ENCODE measurements at places on chromosomes 12 and 14. TPM values are rescaled to one million over a fixed set of nuclear protein-coding genes. Genes with fewer than 3 reads are reported as not detected.

DNA sequence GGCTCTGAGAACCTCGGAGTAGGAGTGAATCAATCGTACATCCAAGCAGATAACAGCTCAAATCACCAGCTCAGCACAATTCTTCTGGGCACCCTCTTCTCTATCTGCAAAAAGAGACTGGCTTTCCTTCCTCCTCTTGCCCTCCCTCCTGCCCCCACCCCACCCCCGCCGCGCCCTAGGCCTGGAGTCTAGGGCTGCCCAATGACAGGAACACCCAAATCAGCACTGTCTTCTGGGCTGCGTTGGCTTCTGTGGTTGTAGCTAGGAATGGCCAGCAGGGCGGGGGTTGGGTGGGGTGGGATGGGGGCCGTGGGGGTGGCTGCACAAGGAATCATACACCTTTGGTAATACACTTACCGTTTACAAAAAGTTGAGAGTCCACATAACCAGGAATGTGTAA is 28.0 kb upstream of the TMCC3 start:
- DNase-seq, result no peak
- H3K4me1 ChIP-seq, result no peaks in the 10 kb centered on the region
- H3K27ac ChIP-seq, result no peak overlapping the region
- no peaks in the 10 kb centered on the region for H3K36me3 ChIP-seq

GARIN6 gene
- total RNA-seq, result not detected

- H3K36me3 ChIP-seq, result no peaks in the 10 kb centered on the region
- peak overlapping the region; percentile 69 for H3K27ac ChIP-seq
- no peaks in the 10 kb centered on the region for H3K27me3 ChIP-seq
- H3K4me3 ChIP-seq, result no peak overlapping the region
- DNase-seq, result no peak
Measured at GRCh38 chr12:75660107-75660530, 148.7 kb upstream of the KRR1 start.

- DNase-seq, result no peak
- H3K27ac ChIP-seq, result no peak overlapping the region
- no peaks in the 10 kb centered on the region for H3K36me3 ChIP-seq
- H3K4me1 ChIP-seq, result no peaks in the 10 kb centered on the region
- H3K4me3 ChIP-seq, result no peak overlapping the region
Measured at GRCh38 chr12:80745851-80746505, 29.3 kb downstream of the MYF5 start.

- no peaks in the 10 kb centered on the region for H3K4me1 ChIP-seq
- no peak overlapping the region for H3K27ac ChIP-seq
- no peaks in the 10 kb centered on the region for H3K36me3 ChIP-seq
- H3K4me3 ChIP-seq, result no peak overlapping the region
- DNase-seq, result no peak
Measured at GRCh38 chr12:81005606-81006005, 67.9 kb upstream of the LIN7A start.

DNA sequence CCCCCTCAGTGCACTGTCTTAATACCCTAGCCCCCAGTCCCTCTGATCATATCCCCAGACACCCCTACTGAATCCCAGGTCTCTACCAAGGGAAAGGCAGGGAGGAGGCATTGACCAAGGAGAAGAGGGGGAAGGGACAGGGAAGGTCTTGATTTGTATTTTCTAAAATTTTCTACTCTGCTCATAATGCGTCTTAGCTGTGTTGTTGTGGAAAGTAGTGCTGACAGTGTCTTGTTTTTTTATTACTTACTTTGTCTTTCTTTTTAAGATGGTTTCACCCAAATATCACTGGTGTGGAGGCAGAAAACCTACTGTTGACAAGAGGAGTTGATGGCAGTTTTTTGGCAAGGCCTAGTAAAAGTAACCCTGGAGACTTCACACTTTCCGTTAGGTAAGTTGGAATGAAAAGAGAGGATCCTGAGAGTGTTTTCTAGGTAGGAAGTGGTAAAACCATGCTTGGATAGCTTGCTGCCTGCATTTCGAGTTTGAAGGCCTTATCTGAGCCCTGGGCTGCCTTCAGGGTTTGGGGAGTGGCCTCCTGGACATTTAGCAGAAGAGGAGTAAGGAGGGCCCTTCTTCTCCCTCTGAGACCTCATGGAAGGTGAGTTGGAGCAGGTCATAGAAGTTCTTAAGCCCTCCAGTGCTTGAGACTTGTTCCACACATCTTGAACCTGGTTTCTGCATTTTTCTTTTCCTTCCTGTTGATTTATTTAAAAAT is 27.4 kb downstream of the PTPN11 start:
- H3K36me3 ChIP-seq, result peaks cover 22% of the 10 kb centered on the region
- DNase-seq, result no peak
- no peak overlapping the region for H3K4me3 ChIP-seq

- H3K36me3 ChIP-seq, result no peaks in the 10 kb centered on the region
- H3K4me3 ChIP-seq, result no peak overlapping the region
- H3K4me1 ChIP-seq, result peaks cover 16% of the 10 kb centered on the region
- no peak overlapping the region for H3K27ac ChIP-seq
- H3K27me3 ChIP-seq, result no peaks in the 10 kb centered on the region
Measured at GRCh38 chr12:95130096-95130495, 56.7 kb upstream of the NR2C1 start.

GYS2 gene
- not detected for total RNA-seq

DNA sequence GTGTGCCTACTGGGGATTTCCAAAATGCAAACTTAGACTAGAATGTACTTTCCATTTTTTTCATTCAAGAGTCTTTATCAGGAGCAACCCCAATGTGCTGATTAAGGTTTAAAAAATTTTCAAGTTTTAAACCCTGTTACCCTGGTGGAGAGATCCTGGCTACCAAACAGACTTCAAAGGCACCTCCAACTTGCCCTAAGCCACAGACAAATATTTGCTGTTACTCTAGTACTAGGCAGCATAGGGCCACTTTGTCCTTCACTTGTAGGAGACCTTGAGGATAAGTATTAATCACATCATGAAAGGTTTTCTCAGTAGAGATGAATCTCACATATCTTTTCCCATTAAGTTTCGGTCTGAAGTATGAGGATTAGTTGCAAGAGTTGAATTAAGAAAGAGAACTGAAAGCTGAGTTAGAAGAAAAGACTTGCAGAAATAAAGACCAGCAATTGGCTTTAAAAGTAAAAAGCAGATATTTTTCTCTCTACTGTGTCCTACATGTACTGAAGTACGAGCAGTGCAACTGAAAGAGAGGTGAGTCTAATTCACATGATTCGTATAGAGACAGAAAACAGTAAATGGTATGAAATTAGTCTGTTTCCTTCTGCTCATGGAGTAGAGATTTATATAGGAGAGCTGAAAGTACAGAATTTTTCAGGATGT is 28.3 kb downstream of the NTN4 start:
- H3K4me1 ChIP-seq, result peaks cover 31% of the 10 kb centered on the region
- H3K27me3 ChIP-seq, result no peaks in the 10 kb centered on the region
- no peak overlapping the region for H3K27ac ChIP-seq
- H3K36me3 ChIP-seq, result peaks cover 15% of the 10 kb centered on the region
- H3K4me3 ChIP-seq, result no peak overlapping the region
- DNase-seq, result no peak

- H3K4me1 ChIP-seq, result peaks cover 55% of the 10 kb centered on the region
- no peaks in the 10 kb centered on the region for H3K36me3 ChIP-seq
- DNase-seq, result no peak
- peak overlapping the region; percentile 92 for H3K27ac ChIP-seq
- no peaks in the 10 kb centered on the region for H3K27me3 ChIP-seq
- no peak overlapping the region for H3K4me3 ChIP-seq
Measured at GRCh38 chr14:89424241-89424640, 7.2 kb upstream of the FOXN3 start.

GRCh38 chr14:34233619-34234018 is 228.4 kb downstream of the SPTSSA start:
- H3K4me3 ChIP-seq, result no peak overlapping the region
- no peak overlapping the region for H3K27ac ChIP-seq
- no peaks in the 10 kb centered on the region for H3K36me3 ChIP-seq
- peaks cover 13% of the 10 kb centered on the region for H3K4me1 ChIP-seq

PPM1H gene
- total RNA-seq, result 9.6 TPM

ACOT6 gene
- not detected for total RNA-seq

GRCh38 chr12:93943780-93944179 is 204.6 kb upstream of the PLXNC1 start:
- no peaks in the 10 kb centered on the region for H3K4me1 ChIP-seq
- no peaks in the 10 kb centered on the region for H3K36me3 ChIP-seq
- H3K27ac ChIP-seq, result no peak overlapping the region
- no peak overlapping the region for H3K4me3 ChIP-seq
- H3K27me3 ChIP-seq, result no peaks in the 10 kb centered on the region

DNA sequence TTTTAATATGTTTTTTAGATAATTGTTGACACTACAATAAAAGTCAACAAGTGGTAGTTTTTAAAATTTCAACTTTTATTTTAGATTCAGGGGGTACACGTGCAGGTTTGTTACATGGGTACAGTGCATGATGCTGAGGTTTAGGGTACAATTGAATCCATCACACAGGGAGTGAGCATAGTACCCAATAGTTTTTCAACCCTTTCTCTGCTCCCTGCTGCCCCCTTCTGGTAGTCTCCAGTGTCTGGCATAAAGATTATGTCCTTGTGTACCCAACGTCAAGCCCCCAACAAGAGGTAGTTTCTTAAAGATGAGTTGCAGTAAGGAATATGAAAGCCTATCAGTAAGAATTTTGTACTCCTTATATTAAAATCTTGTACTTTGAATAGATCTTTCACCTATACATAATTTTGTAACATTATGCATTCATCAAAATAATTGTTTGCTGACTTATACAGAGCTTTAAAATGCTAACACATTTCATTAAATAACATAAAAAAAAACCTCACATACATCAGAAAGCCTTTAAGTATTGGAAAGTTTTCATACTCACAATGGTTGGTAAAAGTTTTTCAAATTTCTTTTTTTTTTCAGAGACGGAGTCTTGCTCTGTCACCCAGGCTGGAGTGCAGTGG is 5.4 kb upstream of the RALGAPA1 start:
- H3K4me3 ChIP-seq, result no peak overlapping the region
- no peaks in the 10 kb centered on the region for H3K36me3 ChIP-seq
- H3K4me1 ChIP-seq, result peaks cover 8% of the 10 kb centered on the region
- no peaks in the 10 kb centered on the region for H3K27me3 ChIP-seq

IL31 gene
- not detected for total RNA-seq

FAIM2 gene
- total RNA-seq, result not detected

GRCh38 chr12:12741660-12742059 is 24.5 kb downstream of the CDKN1B start:
- H3K36me3 ChIP-seq, result peaks cover 22% of the 10 kb centered on the region
- no peaks in the 10 kb centered on the region for H3K27me3 ChIP-seq
- peaks cover 14% of the 10 kb centered on the region for H3K4me1 ChIP-seq
- no peak for DNase-seq

DNA sequence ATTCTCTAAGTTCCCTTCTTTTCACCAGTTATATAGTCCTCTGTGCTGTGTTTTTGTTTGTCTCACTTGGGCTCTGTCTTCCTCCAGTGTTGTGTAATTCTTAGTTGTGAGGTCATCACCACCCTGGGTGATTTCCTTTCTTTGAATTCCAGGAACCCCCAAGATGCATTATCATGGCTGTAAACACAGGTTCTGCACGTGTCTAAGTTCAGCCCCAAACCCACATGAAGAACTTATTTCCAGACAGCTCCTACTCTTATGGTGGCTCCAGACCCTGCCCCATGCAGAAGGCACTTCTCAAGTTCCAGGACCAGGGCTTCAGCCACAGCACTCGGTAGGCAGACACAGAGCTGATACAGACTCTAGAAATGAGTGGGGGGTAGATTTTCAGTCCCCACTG is 560.5 kb downstream of the BCL11B start:
- H3K4me1 ChIP-seq, result 0 out of 2 replicates have a peak, but pooled peaks cover 3% of the 10 kb centered on the region
- H3K27ac ChIP-seq, result no peak overlapping the region
- H3K27me3 ChIP-seq, result no peaks in the 10 kb centered on the region
- DNase-seq, result no peak
- H3K4me3 ChIP-seq, result no peak overlapping the region
- no peaks in the 10 kb centered on the region for H3K36me3 ChIP-seq

DNA sequence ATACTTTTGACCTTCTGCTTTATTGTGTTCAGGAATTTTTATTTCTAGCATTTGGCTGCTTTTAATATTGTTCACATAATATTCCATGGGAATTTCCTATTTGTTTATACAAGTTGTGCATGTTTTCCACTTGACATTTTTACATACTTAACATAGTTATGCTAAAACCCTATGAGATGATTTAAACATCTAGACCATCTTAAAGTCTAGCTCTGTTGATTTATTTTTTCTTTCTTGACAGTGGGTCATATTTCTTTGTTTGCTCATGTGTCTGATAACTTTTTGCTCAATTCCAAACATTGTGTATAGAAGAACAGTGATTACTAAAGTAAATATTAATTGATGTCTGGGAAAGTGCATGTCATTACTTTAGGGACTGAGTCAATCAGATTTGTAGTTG is 202.1 kb upstream of the PDZRN4 start:
- H3K27me3 ChIP-seq, result no peaks in the 10 kb centered on the region
- no peaks in the 10 kb centered on the region for H3K36me3 ChIP-seq
- H3K4me3 ChIP-seq, result no peak overlapping the region
- H3K4me1 ChIP-seq, result peaks cover 7% of the 10 kb centered on the region
- DNase-seq, result no peak

CCDC175 gene
- not detected for total RNA-seq

DNA sequence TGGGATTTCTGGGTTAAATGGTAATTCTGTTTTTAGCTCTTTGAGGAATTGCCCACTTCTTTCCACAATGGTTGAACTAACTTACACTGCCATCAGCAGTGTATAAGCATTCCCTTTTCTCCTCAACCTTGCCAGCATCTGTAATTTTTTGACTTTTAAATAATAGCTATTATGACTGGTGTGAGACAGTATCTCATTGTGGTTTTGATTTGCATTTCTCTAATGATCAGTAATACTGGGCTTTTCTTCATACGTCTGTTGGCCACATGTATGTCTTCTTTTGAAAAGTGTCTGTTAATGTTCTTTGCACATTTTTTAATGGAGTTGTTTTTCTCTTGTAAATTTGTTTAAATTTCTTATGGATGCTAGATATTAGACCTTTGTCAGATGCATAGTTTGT is 323.7 kb downstream of the CCDC91 start:
- no peaks in the 10 kb centered on the region for H3K36me3 ChIP-seq
- H3K27ac ChIP-seq, result no peak overlapping the region
- no peaks in the 10 kb centered on the region for H3K4me1 ChIP-seq
- H3K4me3 ChIP-seq, result no peak overlapping the region

DNA sequence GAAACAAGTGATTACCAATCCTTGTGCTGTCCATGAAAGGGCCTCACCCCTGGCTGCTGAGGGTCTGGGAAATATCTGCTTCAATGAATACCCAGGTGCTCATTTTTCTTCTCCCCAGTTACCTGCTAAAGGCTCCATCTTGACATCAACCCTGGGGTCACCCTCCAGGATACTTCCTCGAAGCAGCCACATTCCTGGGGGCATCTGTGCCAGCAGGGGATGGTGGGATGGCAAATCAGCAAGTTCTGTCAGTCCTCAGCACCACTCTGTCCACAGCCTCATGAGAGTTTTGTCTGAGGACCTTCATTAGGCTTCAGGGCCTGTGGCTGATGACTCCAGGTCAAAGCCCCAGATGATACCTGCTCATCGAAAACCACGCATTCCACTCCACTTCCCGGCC is 124.8 kb downstream of the ZFP36L1 start:
- no peak overlapping the region for H3K4me3 ChIP-seq
- no peak for DNase-seq
- no peak overlapping the region for H3K27ac ChIP-seq
- H3K36me3 ChIP-seq, result no peaks in the 10 kb centered on the region
- peaks cover 16% of the 10 kb centered on the region for H3K4me1 ChIP-seq
